Breast epithelium (tissue), 4 donors: ENCODE measurements at places on chromosomes 5 and 9.

DNA sequence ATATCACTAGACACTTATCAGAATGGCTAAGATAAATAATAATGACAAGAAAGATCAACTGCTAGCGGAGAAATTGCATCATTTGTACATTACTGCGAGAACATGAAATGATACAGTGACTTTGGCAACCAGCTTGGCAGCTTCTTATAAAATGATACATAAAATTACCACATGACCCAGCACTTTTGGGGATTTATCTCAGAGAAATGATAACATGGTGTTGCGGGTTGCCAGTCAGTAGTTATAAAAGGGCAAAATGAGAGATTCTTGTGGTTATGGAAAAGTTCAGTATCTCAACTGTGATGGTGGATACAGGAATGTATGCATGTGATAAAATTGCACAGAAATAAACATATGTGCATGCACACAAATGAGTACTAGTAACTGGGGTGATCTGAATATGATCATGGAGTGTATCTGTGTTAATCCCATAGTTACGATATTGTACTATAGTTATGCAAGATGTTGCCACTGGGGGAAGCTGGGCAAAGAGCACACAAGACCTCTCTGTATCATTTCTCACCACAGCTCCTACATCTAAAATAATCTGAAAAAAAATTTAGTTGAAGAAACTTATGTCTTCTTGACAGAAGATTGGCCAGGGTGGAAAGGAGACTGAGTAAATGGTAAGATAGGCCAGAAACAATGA is 128.9 kb downstream of the NXNL2 start:
- no peaks in the 10 kb centered on the region for H3K36me3 ChIP-seq
- H3K27ac ChIP-seq: no peak overlapping the region
- DNase-seq: no peak
- H3K27me3 ChIP-seq: no peaks in the 10 kb centered on the region
- no peaks in the 10 kb centered on the region for H3K4me1 ChIP-seq

GRCh38 chr5:120463991-120464626 is at the start of gene PRR16:
Gene PRR16 (plus strand): TSS chr5:120464300.
- H3K4me1 ChIP-seq: no peaks in the 10 kb centered on the region
- DNase-seq: no peak
- no peaks in the 10 kb centered on the region for H3K27me3 ChIP-seq
- peak within 1 kb of the TSS; percentile 71 for H3K4me3 ChIP-seq

DNA sequence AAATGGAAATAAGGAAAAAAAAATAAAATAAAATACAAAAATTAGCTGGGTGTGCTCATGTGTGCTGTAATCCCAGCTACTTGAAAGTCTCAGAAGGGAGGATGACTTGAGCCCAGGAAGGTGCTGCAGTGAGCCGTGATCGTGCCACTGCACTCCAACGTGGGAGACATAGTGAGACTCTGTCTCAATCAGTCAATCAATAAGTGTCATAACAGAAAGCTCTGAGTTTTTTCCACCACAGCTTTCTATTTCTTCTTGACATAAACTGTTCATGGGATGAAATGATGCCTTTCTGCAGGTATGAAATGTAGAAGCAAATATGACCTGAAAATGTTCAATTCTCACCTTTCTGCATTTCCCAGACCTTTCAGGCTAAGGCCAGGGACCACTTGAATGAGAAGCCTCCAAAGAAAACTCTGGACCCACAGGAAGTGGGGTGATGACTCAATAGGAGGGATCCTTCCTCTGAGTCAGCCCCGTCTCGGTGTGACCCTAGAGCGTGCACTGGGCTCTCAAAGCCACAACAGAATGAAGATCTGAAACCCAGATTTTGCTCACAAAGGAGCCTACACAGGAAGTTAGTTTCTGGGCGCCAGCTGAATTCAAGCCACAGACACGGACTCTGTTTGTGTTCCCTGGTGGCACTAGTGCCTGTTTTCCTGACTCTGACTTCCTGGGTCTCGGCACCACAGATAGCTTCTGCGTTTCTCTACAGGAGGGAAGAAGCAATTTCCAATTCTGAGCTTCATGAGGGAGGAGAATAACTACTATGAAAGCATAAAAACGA is 62.0 kb downstream of the ANKH start:
- no peaks in the 10 kb centered on the region for H3K27me3 ChIP-seq
- no peaks in the 10 kb centered on the region for H3K4me1 ChIP-seq
- peak overlapping the region; percentile 72 for H3K27ac ChIP-seq
- peak; percentile 50 for DNase-seq
- no peaks in the 10 kb centered on the region for H3K36me3 ChIP-seq
- peak overlapping the region; percentile 28 for H3K4me3 ChIP-seq

DNA sequence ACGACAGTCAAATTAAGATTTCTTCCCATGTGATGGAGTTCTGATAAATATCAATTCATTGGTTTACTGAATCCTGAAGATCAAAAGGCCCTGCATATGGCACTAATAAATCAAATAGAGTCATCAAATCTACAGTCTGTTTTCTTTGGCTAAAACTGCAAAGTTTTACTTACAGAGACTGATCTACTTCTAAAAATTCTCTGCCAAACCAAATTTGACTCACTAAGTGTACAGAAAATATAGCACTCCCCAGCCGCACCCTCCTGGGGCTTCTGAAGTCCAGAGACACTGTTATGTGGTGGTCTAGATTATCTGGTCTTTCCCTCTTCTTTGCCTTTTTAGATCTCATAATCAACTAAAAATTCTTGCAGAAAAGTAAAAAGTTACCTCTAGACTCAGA is 237.7 kb downstream of the MLLT3 start:
- H3K27me3 ChIP-seq: no peaks in the 10 kb centered on the region
- no peak overlapping the region for H3K4me3 ChIP-seq
- no peak for DNase-seq
- H3K4me1 ChIP-seq: no peaks in the 10 kb centered on the region
- H3K36me3 ChIP-seq: no peaks in the 10 kb centered on the region
- H3K27ac ChIP-seq: no peak overlapping the region

DNA sequence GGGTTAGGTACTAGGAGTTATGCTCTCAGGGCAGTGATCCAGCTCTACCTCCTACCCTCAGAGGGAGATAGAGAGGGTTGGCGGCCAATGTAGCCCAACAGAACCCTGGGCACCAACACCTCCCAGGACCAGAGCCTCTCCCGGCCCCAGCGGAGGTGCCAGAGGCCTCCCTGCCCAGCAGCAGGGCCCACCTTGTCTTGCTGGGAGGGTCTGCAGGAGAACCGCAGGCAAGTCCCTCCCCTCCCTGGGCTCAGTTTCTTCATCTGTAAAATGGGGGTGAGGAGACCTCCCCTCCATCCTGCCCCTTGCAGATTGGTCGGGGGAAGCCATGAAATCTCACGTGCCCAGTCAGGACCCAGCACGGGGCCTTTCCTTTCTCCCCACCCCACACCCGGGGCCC is 34.4 kb downstream of the HK3 start:
- peaks cover 85% of the 10 kb centered on the region for H3K27me3 ChIP-seq
- no peak overlapping the region for H3K27ac ChIP-seq
- no peak overlapping the region for H3K4me3 ChIP-seq
- no peaks in the 10 kb centered on the region for H3K36me3 ChIP-seq
- no peaks in the 10 kb centered on the region for H3K4me1 ChIP-seq

- no peaks in the 10 kb centered on the region for H3K4me1 ChIP-seq
- H3K27ac ChIP-seq: no peak overlapping the region
- no peak overlapping the region for H3K4me3 ChIP-seq
- DNase-seq: no peak
- no peaks in the 10 kb centered on the region for H3K27me3 ChIP-seq
These were observed 1028.5 kb downstream of the CDH18 start for GRCh38 chr5:18959535-18959934.

DNA sequence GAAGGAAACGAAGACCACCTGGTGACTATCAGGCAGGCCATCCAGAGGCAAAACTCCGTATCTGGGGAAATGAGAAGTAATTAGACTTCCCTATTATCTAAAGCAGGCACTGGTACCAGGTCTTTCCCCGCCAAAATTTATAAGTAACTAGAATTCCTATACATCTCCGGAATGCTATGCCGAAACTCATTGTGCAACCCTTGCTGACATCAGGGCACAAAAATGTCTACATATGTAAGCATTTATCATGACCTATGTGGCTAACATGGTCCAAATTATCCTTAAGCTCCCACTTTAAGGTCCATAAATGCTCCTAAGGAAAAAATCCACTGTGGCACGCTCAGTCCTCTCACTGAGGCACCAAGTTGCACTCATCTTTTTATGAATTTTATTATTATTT is 17.8 kb downstream of the ACTL7B start:
- H3K4me1 ChIP-seq: no peaks in the 10 kb centered on the region
- no peak for DNase-seq
- no peaks in the 10 kb centered on the region for H3K27me3 ChIP-seq
- H3K36me3 ChIP-seq: no peaks in the 10 kb centered on the region
- H3K4me3 ChIP-seq: no peak overlapping the region

- H3K27me3 ChIP-seq: no peaks in the 10 kb centered on the region
- no peak overlapping the region for H3K27ac ChIP-seq
- H3K4me1 ChIP-seq: no peaks in the 10 kb centered on the region
- DNase-seq: no peak
- H3K4me3 ChIP-seq: no peak overlapping the region
These were observed 44.6 kb upstream of the ALDH1B1 start for GRCh38 chr9:38347946-38348345.

GRCh38 chr5:139394123-139394653 is 716 bp downstream of the PROB1 start:
- no peaks in the 10 kb centered on the region for H3K27me3 ChIP-seq
- H3K36me3 ChIP-seq: no peaks in the 10 kb centered on the region
- no peak for DNase-seq
- peaks cover 3% of the 10 kb centered on the region for H3K4me1 ChIP-seq
- peak overlapping the region; percentile 62 for H3K27ac ChIP-seq

- peak; percentile 54 for DNase-seq
- H3K4me1 ChIP-seq: no peaks in the 10 kb centered on the region
- H3K4me3 ChIP-seq: no peak overlapping the region
- H3K27ac ChIP-seq: no peak overlapping the region
These were observed 8.7 kb upstream of the GFRA3 start for GRCh38 chr5:138282920-138283742.

DNA sequence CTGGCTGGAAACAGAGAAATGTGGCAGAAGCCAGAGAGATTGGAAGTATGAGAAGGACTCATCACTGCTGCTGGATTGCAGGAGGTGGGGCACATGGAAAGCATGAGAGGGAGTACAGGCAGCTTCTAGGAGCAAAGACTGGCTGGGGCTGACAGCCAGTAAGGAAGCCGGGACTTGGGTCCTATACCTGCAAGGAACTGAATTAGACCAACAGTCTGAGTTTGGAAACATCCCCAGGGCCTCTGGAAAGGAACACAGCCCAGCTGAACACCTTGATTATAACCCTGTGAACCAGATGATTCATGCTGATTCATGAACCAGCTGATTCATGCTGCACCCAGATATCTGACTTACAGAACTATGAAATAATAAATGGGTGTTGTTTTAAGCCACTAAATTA is 93.4 kb downstream of the OSTF1 start:
- DNase-seq: no peak
- H3K4me3 ChIP-seq: no peak overlapping the region
- H3K27me3 ChIP-seq: no peaks in the 10 kb centered on the region
- H3K4me1 ChIP-seq: no peaks in the 10 kb centered on the region
- H3K36me3 ChIP-seq: no peaks in the 10 kb centered on the region
- no peak overlapping the region for H3K27ac ChIP-seq

DNA sequence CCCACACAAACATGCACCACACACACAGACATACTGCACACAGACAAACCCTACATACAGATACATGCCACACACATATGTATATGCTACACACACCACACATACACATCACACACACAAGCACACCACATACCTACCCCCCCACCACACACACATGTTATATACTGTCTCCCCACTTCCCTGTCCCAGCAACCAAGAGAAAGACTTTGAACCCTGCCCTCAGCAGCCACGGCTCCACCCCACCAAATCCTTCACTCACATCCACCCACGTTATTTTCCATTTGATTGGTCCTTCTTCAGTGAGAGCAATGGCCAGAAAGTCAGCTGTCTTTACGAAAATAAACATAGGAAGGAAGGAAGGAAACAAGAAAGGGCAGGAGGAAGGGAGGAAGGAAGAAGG is 479.8 kb downstream of the DIRAS2 start:
- no peak for DNase-seq
- H3K4me3 ChIP-seq: no peak overlapping the region

DNA sequence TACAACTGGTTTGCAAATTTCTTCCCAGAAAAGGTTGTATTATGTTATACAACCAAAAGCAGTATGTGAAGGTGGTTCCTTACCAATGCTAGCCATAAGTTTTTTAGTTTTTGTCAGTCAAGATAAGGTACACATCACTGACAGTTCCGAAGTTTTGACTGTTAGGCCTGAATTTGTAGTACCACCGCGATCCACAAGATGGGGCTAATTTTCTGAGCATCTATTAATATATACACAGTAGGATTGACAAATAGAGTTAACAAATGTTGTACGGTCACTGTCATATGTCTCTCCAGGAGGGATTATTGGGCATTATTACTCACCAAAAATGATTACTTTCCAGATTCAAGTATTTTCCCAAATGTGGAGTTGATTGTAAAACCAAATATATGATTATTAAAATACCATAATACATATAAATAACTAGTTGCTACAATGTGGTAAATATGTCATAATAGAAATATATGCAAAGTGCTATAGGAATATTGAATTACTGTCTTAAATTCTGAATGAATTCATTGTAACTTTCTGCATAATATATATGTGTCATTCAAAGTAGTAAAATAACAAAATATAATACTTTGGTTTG is 28.4 kb upstream of the LRRC19 start:
- H3K4me3 ChIP-seq: no peak overlapping the region
- no peak for DNase-seq

DNA sequence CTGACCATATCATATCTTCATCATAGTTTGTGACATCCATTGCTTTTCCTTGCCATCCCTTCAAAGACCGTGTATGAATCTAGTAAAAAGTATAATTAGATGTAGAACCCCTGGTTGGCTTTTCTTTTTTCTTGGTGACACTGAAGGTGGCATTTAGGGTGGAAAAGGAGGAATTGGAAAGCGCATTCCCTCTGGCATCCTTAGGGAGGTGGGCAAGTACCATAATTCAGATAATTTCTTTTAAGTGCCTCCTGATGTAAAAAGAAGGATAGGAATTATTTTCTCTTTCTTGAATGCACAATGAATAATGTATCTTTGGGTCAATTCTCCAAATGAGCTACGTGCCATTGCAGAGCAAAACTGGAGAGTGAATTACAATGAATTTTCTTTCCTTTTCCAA is 73.2 kb upstream of the SMARCA2 start:
- H3K4me3 ChIP-seq: no peak overlapping the region
- H3K27ac ChIP-seq: no peak overlapping the region
- no peaks in the 10 kb centered on the region for H3K36me3 ChIP-seq
- DNase-seq: no peak
- no peaks in the 10 kb centered on the region for H3K4me1 ChIP-seq
- H3K27me3 ChIP-seq: no peaks in the 10 kb centered on the region

GRCh38 chr5:130874861-130875417 is 290.1 kb downstream of the HINT1 start:
- H3K4me1 ChIP-seq: no peaks in the 10 kb centered on the region
- DNase-seq: no peak
- no peaks in the 10 kb centered on the region for H3K36me3 ChIP-seq
- no peaks in the 10 kb centered on the region for H3K27me3 ChIP-seq
